ENCODE measurements at places on chromosomes 11 and 22.
A peak's percentile ranks its signal among the peaks of the same experiment; 100 is the strongest.

DNA sequence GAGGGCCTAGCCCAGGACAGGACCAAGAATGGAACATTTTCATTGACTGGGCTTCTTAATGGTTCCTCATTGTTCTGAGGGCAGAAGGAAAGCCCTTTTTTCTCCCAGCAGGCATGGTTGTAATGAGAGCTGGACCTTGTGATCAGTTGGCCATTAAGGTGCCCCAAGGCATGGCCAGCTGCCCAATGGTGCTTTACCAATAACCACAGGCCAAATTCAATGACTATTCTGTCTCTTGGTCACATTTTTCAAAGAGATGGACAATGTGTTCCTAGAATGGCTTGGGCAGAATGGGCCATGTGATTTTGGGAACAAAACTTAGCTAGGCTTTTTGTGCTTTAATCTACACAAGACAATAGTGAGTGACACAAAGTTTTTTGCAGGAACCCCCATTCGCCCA is 7.3 kb downstream of the NAV2 start:
- ATAC-seq: no peak

DNA sequence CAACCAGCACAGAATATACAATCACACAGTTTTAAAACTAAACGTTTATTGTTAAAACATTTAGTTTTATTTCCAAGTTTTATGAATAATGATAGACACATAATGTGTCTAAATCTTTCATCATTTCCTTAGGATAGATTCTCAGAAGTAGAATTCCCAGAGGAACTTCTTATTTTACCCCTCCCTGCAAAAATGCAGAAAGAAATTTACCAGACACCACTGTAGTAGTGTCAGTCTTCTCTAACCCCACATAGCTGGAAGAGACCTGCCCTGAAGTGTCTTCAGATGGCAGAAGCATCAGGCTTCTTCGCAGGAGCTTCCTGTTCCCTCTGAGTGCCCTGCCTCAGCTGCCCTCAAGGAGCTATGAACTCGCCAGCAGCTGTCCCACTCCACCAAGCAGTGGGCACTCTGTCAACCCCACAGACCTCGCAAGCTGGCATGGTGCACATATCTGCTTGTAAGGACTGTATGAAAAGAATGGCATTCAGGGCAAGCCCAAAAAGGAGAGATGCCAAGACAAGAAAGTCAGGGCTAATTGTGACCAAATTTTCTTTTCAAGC is 28.5 kb upstream of the PAK1 start:
- ATAC-seq: no peak

DNA sequence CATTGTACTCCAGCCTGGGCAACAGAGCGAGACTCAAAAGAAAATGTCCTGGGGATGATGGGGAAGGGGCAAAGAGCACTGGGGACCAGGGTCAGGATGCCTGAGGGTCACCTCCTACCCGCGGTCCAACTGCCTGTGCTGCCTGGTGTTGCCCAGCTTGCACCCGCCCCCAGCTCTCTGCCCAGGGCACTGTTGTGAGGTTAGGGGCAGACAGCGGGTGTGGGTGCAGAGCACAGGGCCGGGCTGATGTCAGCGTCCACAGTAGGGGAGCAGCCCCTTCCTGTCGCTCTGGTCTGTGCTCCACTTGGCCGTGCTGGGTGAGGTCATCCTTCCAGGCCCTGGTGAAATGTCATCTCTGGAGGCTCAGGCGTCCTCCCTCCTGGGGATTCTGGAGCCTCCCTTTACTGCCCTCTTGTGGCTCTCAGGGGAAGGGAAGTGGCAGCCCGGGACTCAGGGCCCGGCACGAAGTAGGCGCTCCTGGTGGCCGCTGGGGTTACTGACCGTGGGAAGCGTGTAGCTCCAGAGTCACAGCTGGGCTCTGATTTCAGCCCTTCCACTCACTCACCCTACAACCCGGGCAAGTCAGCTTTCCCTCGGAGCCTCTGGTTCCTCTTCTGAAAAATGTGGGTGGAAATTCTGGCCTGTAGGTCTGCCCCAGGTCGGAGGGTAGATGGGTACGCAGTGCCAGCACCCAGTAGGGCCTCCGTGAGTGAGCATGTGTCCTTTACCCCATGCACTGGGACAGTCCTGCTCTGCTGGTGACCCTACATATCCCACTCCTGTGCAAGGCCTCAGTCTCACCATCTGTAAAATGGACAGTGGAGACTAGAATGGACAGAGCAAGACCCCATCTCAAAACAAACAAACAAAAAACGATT is 17.3 kb upstream of the PRR5 start:
- peak; percentile 90 for ATAC-seq

GRCh38 chr11:10641177-10641911 is 52.2 kb downstream of the IRAG1 start:
- ATAC-seq: no peak

GRCh38 chr11:28420099-28420498 is 311.9 kb downstream of the METTL15 start:
- ATAC-seq: no peak

GRCh38 chr11:62494246-62494645 is 52.4 kb downstream of the AHNAK start:
- ATAC-seq: no peak

GRCh38 chr22:31566484-31566883 is 70.1 kb downstream of the SFI1 start:
- ATAC-seq: no peak

GRCh38 chr22:45515676-45516075 is 13.0 kb downstream of the FBLN1 start:
- no peak for ATAC-seq

DNA sequence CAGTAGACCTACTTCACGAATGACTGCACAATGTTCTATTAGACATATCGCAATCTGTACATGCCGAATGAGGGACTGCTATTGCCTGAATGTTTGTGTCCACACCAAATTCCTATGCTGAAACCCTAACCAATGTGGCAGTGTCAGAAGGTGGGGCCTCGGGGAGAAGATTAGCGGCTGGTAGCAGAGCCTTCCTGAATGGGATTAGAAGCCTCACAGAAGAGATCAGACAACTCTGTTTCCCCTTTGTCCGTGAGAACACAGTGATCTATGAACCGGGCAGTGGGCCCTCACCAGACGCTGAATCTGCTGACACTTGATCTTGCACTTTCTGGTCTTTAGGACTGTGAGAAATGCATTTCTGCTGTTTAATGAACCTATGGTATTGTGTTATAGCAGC is 33.1 kb downstream of the LRFN4 start:
- ATAC-seq: no peak

DNA sequence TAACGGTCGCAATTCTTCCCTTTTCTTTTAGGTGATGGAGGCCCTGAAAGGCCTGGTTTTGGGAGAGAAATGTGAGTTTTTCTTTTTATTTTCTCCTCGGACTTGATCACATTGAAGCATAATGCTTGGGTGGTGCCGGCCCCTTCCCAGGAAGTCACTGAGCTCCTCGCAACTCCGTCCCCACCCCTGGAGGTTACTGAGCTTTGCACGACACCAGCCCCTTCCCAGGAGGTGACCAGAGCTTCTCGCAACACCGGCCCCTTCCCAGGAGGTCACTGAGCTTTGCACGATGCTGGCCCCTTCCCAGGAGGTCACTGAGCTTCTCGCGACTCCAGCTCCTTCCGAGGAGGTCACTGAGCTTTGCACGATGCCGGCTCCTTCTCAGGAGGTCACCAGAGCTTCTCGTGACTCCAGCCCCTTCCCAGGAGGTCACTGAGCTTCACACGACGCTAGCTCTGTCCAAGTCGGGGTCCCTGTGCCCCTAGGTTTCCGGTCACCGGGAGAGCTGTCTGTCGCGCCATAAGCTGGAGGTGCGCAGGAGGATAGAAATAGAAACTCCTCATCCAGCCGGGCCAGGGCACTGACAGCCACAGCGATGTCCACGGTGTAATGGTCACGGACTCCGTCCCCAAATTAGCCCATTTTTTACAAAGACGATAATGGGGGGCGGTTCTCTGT is 586.4 kb downstream of the BRD1 start:
- no peak for ATAC-seq

DNA sequence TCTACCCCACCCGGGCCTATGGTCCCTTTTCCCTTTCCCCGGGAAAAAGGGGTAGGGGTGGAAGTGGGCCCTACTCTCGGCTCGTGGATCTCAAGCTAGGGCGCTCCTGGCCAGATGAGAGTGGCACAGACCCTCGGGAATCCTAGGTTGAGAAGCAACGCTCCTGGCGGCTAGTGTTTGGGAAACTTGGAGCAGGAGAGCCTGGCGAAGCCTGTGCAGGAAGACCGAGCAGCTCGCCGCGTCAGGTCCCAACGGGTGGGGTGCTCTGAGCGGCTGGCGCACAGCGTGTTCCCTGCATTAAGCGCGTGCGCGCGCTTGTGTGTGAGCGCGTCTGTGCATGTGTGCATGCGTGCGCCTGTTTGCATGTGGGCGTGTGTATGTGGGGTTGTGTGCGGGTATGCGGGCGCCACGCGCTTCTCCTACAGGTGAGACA is 7.1 kb upstream of the FLI1 start:
- peak; percentile 43 for ATAC-seq

DNA sequence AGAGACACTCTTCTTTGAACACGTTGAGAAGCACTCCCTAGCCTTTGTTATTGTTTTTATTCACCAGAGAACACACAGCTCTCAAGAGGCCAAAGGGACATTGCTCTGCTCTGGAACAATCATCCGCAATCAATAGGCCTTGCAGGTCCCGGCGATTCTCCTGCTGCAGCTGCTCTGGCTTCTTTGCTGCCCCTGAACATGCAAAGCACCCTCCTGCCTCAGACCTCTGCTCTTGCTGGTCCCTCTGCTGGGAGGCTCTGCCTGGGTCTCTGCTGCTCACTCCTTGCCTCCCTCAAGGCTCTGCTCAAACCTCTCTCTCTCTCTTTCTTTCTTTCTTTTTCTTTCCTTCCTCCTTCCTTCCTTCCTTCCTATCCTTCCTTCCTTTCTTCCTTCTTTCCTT is 232.7 kb downstream of the DSCAML1 start:
- no peak for ATAC-seq

DNA sequence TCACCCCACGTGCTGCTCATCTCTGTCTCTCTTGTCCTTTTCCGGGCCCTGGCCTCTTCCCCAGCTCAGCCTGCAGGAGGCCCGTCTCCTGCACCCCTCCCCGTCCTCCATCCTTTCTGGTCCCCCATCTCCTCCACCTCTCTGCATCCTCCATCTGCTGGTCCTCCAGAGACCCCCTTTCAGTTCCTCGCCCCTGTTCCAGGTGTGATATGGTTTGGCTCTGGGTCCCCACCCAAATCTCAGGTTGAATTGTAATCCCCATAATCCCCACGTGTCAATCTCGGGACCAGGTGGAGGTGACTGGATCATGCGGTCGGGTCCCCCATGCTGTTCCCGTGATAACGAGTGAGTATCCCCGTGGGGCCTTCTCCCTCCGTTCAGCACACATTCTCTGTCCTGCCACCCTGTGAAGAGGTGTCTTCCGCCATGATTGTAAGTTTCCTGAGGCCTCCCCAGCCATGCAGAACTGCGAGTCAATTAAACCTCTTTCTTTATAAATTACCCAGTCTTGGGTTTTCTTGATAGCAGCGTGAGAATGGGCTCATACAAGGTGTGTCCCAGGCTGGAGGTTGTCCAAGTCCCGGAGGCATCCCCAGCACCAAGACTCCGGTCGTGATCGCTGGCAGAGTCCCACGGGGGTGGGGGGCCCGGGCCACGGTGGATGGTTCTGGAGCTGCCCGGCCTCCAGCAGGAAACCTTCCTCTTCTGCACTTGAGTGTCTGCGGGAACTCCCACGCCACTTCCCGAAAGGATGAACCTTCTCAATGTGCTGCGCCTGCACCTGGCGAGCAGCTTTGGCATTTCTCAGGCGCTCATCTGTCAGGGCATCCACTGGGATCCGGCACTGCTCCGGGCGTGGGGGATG is 29.0 kb upstream of the TOLLIP start:
- ATAC-seq: no peak

GRCh38 chr11:109857637-109858036 is 235.6 kb upstream of the ZC3H12C start:
- ATAC-seq: no peak

DNA sequence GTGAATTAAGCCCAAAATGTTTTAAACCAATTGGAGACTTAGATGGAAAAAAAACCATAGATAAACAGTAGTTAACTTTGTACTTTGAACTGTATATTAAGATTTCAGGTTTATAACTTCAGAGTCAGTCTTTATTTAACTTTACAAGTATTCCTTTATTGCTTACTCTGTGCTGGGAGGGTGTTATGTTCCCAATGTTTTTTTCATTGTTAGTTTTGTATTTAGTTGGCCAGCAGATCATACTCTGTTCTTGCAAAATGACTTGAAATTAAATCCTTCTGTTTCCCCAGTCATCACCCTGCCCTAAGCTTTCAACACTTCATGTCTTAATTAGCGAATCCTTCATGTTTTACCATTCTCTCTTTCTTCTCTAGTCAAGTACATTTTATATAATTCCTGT is 25.3 kb downstream of the SIK2 start:
- no peak for ATAC-seq

DNA sequence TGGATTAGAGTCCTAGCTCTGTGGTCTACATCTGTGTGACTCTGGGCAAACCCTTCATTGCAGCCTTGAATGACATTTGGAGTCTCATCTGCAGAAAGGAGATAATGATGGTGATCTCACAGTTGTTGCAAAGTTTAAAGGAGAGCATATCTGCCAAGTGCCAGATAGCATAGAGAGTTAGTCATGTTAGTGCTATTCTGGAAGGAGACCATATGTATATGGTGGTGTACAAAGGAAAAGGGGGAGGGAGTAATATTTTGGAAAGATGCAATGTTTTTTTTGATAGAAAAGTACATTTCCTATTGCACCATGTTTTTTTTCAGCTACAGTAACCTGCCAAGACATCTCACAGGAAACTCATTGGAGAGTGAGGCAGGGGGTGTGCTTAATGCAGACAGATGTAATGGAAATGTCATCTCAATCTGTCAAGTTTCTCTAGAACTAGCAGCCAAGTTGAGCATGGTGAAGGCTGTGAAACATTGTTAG is 92.1 kb upstream of the NARS2 start:
- no peak for ATAC-seq

DNA sequence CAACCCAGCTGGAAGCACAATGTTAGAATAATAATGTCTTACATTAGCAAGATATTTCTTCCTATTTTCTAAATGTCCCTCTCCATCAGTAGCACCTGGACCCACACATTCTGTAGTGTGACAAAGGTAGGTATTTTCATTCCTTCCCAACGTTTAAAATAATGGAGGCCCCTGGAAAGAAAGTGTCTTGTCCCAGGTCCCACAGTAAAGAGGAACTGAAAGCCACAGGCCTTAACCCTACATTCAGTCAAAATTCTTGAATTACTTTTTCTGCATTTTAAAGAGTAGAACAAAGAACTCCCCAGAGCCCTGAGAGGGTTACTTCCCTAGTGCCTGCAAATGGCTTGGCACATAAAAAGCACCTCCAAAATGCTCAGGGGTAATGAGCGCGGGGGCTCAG is 26.3 kb downstream of the OPCML start:
- ATAC-seq: no peak

GRCh38 chr22:31538815-31539214 is 42.5 kb downstream of the SFI1 start:
- ATAC-seq: no peak

Measured in gastroesophageal sphincter (tissue), 4 donors.